ENCODE measurements at places on chromosomes 5 and 9.
A peak's percentile ranks its signal among the peaks of the same experiment; 100 is the strongest.

- DNase-seq = no peak
Observed at GRCh38 chr5:72387985-72388384, 67.8 kb downstream of the PTCD2 start.

DNA sequence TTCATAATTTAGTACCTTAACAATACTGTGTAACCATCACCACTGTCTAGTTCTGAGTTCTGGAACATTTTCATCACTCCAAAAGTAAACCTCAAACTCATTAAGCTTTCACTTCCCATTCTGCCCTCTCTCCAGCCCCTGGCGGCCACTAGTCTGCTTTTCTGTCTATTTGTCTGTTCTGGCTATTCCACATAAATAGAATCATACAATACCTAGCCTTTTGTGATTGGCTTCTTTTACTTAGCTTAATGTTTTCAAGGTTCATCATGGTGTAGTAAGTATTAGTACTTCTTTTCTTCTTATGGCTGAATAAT lies 138.7 kb downstream of the RAPGEF6 start:
- no peak for DNase-seq

GRCh38 chr5:60444661-60445360 lies 255.2 kb downstream of the DEPDC1B start:
- DNase-seq = no peak

DNA sequence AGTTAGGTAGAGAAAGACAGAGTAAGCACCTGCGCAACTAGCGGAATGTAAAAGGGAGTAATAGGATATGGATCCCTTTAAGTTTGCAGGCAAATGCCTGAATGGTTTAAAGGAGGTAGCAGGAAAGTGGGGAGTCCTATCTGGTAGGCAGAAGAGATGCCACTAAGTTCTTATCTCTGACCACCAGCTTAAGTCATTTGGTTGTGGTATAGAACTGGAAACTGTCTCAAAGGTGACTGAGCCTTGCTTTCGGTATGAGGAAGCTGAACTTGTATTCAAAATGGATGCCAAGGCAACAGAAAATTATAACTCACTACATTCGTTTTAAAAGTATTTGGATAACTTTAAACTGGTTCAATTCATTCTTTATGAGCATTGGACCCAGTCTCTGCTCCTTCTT lies 475.6 kb downstream of the DMRTA1 start:
- no peak for DNase-seq

DNA sequence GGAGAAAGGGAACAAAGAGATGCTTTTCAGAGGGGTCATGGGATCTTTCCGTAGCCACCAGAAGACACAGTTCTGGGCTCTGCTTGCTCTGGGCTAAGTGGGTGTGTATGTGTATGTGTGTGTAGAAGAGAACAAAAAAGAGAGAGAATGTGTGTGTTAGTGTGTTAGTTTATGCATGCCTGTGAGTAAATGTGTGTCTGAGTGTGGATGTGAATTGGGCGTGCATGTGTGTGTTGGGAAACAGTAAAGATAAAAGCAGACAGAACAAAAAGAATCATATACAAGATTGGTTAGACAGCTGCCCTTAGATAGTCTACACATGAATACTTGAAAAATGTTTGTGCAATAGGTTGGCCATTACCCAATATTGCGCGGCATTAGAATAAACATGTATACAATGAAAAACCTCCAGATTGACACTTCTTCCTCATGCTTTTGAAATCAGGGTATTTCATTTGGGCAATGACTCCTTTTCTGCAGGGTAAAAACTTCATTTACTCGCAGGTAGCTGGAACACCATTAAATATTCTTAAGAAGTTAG lies 36.5 kb upstream of the HSPA9 start:
- no peak for DNase-seq

DNA sequence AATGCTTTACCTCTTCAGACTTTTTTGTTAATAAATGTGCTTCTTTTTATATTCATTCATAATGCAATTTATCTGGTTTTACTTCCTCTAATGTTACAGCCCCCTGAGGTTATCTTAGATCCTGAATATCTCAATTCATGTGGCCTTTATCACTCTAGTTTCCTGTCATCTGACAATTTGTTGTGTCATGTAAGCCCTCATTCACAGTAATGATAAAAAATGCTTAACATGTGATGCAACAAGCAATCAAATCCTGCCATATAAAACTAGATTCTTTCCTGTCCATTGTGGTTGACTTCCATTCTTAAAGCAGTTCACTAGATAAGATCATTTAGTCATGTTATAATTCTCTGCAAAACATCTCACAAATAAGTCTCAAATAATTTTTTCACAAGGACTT lies 991.2 kb upstream of the ACO1 start:
- DNase-seq = no peak

DNA sequence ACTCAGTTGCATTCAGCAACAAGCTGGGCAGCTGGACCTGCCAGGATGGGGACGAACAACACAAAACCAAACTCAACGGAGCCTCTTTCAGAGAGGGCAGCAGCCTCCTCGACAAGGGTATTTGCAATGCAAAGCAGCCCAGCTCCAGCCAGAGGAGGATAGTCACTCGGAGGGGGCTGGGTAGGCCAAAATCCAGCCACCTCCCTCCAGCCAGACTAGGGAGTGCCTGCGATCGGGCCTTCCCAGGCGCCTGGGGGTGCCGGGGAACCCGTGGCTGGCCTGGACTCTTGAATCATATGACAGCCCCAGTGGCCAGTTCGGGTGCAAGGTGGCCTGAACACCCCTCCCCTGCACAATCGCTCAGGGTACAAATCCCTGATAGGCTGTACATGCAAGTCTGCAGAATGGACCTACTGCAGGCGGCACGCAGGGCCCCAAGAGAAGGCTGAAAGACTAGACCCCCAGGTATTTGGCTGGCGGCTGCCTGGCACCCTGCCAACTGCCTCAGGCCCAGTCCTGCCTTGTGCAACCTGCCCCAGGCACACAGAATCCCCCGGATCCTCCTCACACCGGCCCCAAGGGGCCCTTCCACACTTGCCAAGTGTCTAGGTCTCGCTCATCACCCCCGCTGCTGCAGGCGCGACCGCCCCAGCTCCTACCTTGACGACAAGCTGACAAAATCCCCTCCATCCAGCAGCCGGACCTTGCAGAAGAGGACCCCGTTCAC lies 1.3 kb downstream of the EEIG1 start:
- peak; percentile 48 for DNase-seq

DNA sequence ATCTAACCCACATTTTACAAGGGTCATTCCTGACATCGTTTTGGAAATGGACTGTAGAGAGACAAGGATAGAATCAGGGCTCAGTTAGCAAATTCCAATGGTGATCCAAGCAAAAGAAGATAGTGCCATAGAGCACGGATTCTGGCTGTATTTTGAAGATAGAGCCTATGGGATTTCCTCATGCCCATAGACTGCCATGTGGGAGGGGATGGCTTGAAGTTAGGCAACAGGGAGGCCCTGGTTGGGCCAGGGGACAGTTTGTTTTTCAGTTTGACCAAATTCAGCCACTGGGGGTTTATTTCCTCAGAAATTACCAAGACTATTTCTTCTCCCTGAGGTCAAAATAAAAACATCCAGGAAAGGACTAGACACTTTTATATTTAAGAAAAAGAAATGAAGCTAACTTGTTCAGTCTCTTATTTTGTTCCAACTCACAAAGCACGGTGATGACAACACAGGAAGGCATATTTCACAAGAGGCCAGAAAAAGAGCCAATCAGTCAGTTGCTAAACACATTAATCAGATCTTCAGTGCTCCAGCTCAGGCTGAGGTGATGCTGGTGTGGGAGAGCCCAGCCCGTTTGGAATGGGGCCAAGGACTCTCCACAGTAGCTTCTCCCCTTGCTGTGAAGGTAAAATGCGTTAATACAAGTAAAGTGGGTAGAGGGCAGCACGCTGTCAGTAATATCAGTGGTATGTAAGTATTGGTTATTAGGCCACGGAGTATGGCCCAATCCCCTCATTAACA lies 4.4 kb upstream of the DCTN4 start:
- DNase-seq = no peak

DNA sequence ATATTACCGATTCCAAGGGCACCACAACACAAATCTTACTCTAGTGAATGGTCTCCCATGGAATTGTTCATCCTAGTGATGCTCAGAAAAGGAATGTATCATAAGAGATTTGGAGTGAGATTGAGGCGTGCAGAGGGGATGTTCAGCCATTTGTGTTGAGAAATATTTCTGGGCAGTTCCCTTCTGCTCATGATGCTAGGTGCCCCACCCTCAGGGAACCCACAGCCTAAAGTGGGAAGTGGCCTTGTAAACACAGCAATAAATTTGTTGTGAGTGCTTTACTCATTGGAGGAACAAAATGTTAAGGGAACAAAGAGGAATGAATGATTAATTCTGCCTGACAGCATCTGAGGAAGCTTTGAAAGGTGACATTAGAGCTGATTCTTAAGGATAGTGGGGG lies 129.9 kb downstream of the TLE4 start:
- no peak for DNase-seq

GRCh38 chr5:154791535-154791934 lies 36.4 kb downstream of the LARP1 start:
- DNase-seq = no peak

- DNase-seq = no peak
Observed at GRCh38 chr5:74465724-74466123, 174.8 kb downstream of the ENC1 start.

- DNase-seq = no peak
Observed at GRCh38 chr9:72703574-72703973, 182.2 kb downstream of the TMC1 start.

DNA sequence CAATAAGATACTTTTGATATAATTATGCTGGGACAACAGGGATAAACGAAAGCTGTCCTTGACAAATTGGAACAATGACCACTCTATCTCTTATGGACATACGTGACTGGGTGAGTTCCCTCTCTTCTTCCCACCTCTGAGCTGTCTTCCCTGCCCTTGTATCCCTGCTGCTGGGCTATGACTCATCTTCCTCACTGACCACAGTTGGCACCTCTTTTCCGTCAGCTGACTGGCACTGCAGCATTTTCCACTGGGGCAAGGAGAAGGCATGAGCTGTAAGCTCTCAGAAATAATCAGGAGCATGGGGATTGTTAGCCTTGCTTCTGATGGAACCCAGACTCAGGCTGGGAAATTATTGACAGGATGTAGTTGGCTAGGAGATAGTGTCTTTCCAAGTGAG lies 48.7 kb downstream of the PCSK1 start:
- DNase-seq = no peak

- DNase-seq = no peak
Observed at GRCh38 chr9:113634596-113635515, 171.3 kb downstream of the RGS3 start.

- no peak for DNase-seq
Observed at GRCh38 chr5:14201325-14202045, 58.3 kb downstream of the TRIO start.

DNA sequence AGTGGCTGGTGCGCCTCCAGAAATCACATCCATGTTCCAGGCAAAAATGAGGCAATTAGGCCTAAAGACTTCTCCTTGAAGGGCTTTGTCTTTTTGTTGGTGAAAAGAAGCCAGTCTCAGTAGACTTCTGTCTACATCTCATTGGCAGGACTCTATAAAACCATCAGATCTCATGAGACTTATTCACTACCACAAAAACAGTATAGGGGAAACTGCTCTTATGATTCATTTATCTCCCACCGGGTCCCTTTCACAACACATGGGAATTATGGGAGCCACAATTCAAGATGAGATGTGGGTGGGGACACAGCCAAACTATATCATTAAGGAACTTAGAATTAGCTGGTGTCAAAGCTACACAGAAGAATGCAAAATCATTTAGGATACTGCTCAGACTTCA lies 77.7 kb upstream of the SNX2 start:
- no peak for DNase-seq

DNA sequence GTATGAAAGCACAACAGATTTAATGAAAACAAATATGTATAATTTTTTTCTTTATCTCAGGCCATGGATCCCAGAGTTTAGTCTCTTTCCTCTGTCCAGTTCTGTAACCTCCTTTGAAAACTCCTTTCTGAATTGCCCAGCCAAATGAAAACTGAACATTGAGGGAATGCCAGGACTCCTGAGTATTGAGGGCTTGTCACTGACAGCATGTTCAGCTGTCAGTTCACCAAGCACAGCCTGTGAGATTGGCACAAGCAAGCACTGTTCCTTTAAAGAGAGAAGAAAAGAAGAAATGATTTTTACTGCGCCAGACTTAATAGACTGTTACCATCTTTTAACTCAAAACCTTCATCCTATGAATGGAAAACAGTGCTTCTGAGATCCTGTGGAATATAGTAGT lies 27.3 kb downstream of the TTC1 start:
- no peak for DNase-seq

GRCh38 chr9:27471366-27471765 lies 52.7 kb upstream of the IFNK start:
- DNase-seq = no peak

- no peak for DNase-seq
Observed at GRCh38 chr9:119284587-119285337, 84.5 kb downstream of the BRINP1 start.

DNA sequence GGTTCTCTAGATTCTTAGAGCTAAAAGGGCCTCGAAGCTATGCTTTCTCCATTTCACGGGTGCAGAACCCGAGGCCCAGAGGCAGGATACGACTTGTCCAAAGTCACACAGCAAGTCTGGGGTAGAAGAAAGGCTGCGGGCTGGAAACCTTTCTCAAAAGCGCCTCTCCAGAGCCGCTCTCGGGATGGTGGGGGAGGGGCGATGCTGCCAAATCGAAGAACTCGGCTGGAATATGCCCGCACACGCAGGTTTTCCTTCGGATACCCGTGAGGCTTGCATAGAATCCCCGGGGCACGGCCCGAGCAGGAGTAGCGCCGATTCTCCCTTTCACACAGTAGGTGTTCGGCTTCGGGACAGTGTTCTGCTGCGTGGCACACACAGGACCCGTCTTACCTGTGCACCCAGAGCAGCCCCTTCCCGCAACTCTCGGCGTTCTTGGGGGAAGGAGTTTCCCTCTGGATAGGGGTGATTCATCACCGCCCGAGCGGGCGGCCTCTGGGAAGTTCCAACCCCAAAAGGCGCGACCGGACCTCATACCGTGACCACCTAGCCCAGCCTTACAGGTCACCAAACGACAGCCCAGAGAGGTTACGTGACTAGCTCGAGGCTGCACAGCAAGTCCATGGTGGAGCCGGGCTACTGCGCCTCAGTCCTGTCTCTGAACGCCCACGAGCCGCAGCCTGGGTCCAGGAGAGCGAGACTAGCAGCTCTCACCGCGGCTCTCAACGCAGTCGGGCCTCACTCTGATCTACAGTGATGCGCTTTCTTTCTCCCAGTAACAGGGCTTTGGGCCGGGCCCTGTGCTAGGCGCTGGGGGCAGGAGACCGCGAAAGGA lies 4.1 kb downstream of the PAX5 start:
- DNase-seq = no peak

- DNase-seq = peak; percentile 3
Observed at GRCh38 chr5:74866596-74867162, 492 bp upstream of the FAM169A start.

DNA sequence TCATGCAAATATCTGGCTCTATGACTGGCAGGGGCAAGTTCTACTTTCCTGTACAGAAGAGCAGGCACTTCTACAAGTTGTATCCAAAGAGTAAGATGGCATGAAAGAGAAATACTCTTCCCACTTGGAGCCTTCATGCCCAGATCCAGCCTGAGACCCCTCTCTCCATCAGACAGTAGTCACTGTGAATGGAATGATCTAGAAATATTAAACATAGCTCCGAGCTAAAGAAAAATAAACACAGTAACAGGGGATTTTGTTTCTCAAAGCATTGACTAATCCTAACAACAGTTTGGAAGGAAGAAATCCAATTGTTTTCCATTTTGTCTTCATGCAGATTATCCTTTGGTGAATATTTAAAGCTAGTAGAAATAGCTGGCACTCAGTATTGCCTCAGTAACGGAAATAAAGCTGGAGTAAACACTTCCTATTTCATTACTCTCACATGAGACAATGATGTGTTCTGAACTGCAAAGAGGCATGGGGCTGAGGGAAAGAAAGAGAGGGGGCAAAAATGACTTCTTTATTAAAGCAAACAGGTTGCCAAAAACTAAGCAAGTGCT lies 100.0 kb downstream of the SEMA5A start:
- DNase-seq = no peak

GRCh38 chr5:151052836-151053235 lies 28.0 kb downstream of the TNIP1 start:
- no peak for DNase-seq

All from NCI-H2081 (cell line).